ENCODE measurements at places on chromosomes 16 and 17.

GRCh38 chr17:76683921-76684745, 26.6 kb downstream of the MXRA7 start:
- DNase-seq, result no peak

DNA sequence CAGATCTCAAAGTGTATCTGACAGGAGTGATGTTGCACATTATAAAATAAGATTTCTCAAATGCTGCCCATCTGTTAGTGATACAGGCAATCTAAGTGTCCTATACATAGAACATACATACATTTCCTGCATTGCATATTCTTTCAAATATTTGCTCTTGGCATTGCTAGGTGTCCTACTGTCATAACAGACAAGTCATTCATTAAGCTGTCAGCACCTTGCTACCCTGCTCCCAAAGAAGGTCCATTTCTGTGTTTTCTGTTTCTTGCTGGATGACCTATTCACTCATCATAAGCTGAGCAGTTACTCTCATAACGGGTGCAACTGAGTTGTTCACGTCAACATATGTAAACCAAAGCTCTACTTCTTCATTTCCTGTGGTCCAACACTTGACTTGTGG, 719.0 kb downstream of the KCNJ2 start:
- DNase-seq, result no peak

GRCh38 chr16:87841340-87842208, 27.7 kb downstream of the SLC7A5 start:
- no peak for DNase-seq

- peak; percentile 42 for DNase-seq
Observed at GRCh38 chr17:48596735-48597527, 3.4 kb upstream of the HOXB5 start.

DNA sequence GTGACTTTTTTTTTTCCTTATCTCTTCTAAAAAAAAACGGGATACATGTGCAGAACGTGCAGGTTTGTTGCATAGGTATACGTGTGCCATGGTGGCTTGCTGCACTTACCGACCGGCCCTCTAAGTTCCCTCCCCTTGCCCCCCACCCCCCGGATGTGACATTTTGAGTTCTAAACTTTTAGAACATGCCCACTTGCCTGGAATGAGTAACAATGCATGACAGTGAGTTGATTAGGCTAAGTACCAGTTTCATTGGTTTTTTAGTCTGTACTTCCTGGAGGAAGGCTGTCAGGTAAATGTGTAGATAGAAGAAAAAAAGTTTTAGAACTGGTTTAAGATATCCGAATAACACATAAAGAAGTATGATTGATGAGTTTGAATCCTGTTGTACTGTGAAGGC, 4.0 kb downstream of the BPTF start:
- DNase-seq, result no peak

- DNase-seq, result no peak
Observed at GRCh38 chr16:82603784-82604411, 22.9 kb upstream of the CDH13 start.

- DNase-seq, result no peak
Observed at GRCh38 chr17:63931981-63932561, at the start of gene CD79B. Gene CD79B (minus strand): TSS chr17:63932331. CDS start chr17:63932261, 70 bp downstream.

- DNase-seq, result no peak
Observed at GRCh38 chr16:62462971-62463370, 426.7 kb upstream of the CDH8 start.

DNA sequence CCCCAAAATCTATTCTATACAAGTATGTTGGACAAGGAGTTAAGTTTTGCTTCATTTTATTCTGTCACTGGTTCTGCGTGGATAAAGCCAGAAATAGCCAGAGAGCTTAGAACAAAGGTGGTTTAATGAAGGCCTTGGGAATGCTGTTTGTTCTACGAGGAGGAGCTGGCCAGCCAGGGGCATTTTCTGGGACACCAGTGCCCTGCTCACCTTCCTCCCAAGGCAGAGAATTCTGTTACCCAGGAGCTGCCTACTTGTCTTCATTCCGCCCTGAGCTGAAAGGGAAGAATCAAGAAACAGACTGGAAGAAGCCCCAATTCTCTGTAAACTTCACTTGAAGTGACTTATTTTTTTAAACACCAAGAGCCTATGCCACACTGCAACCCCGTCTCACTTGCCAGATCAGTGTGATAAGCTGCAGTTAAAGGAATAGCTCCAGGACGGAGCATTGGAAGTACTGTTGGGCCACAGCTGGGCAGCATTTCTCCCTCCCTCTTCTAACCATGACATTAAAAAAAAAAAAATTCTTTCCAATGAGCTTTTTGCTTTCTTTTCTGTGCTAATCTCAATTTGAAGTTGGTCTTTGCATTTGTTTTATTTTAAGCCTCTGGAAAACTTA, 149.8 kb upstream of the DYNLRB2 start:
- DNase-seq, result no peak

GRCh38 chr16:12210925-12211869, 234.7 kb downstream of the SNX29 start:
- DNase-seq, result no peak

DNA sequence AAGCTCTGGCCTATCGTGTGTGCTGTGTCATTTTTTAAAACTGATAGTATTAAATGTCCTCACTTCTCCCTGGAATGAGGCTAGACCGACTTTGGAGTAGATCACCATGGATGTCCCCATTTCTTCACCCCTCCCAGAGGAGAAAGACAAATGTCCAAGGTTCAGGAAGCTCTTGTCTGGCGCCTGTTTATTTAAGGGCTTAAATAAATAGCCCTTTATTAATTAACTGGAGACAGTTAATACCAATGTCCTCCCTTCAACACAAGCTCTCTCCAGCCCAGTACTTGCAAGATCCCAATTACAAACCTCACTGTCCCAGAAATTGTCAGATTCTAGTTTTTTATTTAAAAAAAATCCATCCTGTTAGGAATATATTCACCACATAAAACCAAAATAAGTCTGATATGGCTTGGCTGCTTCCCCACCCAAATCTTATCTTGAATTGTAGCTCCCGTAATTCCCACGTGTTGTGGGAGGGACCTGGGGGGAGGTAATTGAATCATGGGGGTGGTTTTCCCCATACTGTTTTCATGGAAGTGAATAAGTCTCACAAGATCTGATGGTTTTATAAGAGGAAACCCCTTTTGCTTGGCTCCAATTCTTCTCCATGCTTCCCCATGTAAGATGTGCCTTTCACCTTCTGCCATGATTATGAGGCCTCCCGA, 344.4 kb downstream of the SHISA9 start:
- DNase-seq, result no peak

DNA sequence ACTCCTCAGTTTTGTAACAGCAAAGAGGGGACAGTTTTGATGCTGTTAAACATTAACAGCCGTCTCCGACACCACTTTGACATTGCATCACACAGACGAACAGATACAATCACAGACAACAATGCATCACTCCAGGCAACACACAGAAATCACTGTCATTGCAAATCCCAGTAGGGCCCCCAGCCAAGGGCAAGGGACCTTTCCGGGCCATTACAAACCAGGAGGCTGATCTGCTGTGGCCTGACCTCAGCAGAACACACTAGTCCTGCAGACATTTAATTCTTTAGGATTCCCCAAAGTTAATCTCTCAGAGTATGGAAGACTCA, 136.2 kb upstream of the RCVRN start:
- DNase-seq, result no peak

DNA sequence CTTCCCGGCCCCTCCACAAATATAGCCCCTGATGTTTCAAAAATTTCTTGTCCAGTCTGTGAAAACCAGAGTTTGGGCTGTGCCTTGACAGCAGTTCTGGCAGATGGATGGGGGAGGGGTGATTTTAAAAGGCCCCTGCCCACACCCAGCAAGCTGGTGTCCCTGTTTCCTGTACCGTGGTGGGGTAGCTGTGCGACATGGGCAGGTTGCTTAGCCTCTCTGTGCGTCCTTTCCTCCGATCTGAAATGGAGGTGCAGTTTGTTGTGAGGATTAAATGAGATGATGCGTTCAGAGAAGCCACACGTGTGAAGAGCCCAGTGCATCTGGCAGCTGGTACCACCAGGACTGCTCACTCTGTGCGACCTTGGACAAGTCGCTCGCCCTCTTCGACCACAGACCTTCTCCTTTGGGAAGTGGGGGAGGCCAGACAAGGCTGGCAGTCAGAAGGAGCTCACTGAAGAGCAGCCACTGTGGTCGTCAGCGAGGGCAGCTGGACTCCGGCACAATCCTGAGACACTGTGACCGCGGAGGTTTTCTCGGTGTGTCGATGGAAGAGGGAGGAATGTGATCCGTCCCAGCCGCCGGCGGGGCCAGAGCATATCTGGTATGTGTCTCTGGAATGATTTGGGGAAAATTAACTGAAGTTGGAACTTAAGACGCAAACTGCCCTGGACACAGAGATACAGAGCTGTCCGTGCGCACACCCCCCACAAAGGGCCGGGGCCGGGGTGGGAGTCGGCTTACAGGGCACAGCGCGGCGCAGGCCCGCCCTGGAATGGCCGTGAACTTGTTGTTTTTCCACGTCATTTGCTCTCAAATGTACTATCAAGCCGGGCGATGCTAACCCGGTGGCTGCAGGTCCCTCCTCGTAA, 721 bp upstream of the WFIKKN2 start:
- DNase-seq, result peak; percentile 42

- no peak for DNase-seq
Observed at GRCh38 chr16:8063159-8063558, 527.2 kb downstream of the TMEM114 start.

DNA sequence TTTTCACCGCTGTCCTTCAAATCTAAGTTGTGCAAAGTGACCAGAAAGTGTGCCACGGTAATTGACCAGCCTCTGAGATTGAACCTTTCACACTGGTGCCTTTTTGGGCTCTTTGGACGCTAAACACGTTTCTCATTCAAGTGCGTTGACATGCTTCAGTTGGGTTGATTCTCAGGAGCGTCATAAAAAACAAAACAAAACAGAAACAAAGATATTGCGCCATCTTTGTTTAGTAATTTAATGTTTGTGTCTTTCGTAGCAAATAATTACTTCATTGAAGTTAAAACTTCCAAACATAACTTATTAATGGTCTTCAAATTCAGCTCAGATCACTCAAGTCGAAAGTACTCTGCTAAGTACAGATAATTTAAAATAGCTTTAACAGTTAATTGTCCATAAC, 80.2 kb downstream of the OR1D5 start:
- peak; percentile 65 for DNase-seq

GRCh38 chr17:1999557-2000251, 25.4 kb downstream of the RTN4RL1 start:
- peak; percentile 66 for DNase-seq

GRCh38 chr16:88815901-88816589, 4.3 kb upstream of the APRT start:
- no peak for DNase-seq

- no peak for DNase-seq
Observed at GRCh38 chr16:49434733-49435132, 61.1 kb downstream of the C16orf78 start.

DNA sequence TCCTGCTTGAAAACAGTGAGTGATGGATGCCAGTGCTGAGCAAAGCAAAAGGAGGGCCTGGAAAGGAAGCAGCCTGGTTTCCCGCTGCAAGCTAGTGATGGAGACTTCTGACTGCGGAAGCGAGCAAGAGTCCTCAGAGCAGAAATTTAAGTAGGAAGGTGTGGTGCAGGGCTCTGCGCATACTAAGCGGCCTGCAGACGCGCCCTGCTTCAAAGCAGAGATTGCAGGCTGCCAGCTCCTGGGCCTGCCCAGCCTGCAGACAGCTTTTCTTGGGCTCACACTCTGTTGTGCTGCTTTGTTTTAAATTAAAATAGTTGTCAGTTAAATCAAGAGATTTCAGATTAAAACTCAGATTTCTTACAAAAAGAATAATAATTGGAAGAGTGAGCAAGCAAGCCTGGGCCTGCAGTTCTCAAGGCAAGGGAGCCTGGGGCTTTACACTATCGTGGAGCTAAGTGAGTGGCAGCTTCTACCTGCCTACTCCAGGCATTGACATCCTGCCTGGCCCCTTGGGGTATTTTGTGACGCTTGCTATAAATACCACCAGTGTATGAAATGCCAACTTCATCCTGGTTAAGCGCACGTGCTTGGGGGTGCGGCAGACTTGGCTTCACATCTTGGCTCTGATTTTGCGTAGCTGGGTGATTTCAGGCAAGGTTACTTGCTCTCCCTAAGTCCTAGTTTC, 237.3 kb downstream of the XYLT1 start:
- no peak for DNase-seq

DNA sequence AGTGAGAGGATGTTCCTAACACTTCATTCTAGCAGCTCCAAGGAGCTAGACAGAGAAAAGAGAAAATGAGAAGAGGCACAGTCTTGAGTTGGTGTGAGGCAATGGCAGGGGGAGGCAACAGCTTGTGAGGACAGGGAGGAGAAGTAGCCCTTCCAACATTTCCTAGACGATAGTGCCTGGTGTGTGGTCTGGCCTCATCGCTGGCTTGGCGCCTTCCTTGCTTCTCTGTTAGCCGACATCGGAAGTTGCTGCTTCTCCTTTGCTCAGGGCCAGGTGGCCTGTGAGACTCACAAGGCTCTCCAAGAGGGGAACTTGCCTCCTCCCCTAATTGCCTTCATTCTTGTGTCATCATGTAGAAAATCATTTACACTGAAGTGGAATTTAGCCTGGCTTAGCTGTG, 208.7 kb downstream of the MAP2K4 start:
- DNase-seq, result no peak

DNA sequence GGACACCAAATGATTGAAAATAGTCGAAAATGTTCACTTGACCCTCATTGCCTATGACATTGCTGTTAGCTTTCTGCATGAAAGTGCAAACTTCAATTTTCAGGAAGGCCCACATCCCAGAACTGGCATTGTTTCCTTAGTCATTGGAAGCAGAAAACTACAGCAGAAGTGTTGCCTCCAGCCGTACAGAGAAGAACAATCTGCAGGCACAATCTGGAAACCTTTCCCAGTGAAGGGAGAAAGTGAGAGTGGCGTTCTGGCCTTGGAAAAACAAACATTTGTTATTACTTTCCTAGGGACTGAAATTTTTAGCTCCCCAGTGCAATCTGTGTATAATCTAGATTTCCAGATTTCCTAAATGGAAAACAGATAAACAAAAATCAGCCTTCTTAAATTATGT, 529.5 kb upstream of the RBFOX1 start:
- DNase-seq, result no peak

- peak; percentile 29 for DNase-seq
Observed at GRCh38 chr16:73171901-73172240, 123.9 kb upstream of the ZFHX3 start.

DNA sequence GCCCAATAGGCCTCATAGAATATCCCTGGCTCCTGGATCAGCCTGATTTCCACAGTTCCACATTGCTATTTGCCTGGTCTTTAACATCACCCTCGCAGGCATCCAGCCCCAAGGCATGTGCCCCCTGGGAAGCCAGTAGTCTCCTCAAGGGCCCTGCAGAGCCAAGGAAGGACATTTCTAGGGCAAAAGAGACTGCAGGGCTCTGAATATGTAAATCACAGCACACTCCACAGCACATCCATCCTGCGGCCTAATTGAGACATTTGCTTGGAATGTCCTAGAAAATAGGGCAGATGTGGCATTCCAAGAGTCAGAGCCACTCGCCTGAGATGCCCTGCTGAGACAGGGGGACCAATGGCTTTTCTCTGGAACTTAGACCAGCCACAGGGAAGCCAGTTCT, 11.4 kb upstream of the C16orf78 start:
- no peak for DNase-seq

- peak; percentile 23 for DNase-seq
Observed at GRCh38 chr17:83008186-83008510, 71.3 kb upstream of the METRNL start.

All from DMS79 (cell line).